ENCODE measurements at places on chromosomes 5 and 9. TPM values are rescaled to one million over a fixed set of nuclear protein-coding genes. Genes with fewer than 3 reads are reported as not detected.

NFIB gene
- total RNA-seq: 26.7 TPM

ZMYND19 gene
- total RNA-seq: 37.0 TPM

SMIM33 gene
- total RNA-seq: not detected

PAEP gene
- not detected for total RNA-seq

GARIN3 gene
- total RNA-seq: not detected

SLC34A1 gene
- not detected for total RNA-seq

PTCH1 gene
- 6.6 TPM for total RNA-seq

LRRC19 gene
- total RNA-seq: not detected

PRKACG gene
- not detected for total RNA-seq

ARL14EPL gene
- not detected for total RNA-seq

SHC3 gene
- total RNA-seq: 1.7 TPM

ADAMTS12 gene
- 0.15 TPM for total RNA-seq

SLCO6A1 gene
- not detected for total RNA-seq

PTBP3 gene
- 82.5 TPM for total RNA-seq

SH3RF2 gene
- 23.1 TPM for total RNA-seq

BNC2 gene
- 5.7 TPM for total RNA-seq

C7 gene
- 1.4 TPM for total RNA-seq

CSF1R gene
- total RNA-seq: 0.05 TPM

GZMA gene
- not detected for total RNA-seq

SLC46A2 gene
- total RNA-seq: not detected

TPRN gene
- 21.7 TPM for total RNA-seq

ZNG1F gene
- total RNA-seq: 5.1 TPM

SLC25A2 gene
- total RNA-seq: 0.28 TPM

KIAA0825 gene
- total RNA-seq: 1.6 TPM

STPG3 gene
- 0.26 TPM for total RNA-seq

C5orf58 gene
- 0.15 TPM for total RNA-seq

IFNB1 gene
- total RNA-seq: not detected

Data from Panc1 (cell line).